ENCODE measurements at places on chromosomes 12 and 14.

DNA sequence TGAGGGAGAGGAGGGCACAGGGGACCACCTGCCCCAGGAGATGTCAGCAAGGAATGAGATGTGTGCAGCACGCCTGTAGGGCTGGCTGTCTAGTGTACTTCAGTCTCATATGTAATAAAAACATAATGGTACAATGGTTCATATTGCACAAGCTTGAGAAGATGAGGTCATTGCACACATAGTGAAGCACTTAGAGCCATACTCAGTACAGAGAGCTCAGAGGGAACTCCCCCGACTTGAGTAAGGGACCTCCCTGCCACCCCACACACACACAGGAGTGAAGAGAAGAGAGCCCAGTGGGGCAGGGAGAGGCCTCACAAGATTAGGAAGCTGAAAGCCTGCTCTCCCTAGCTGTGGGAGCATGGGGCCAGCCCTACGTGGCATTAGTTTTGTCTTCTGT is 61.5 kb downstream of the SLC6A12 start:
- DNase-seq = no peak

GRCh38 chr12:90868626-90869025 is 86.3 kb downstream of the CCER1 start:
- no peak for DNase-seq

DNA sequence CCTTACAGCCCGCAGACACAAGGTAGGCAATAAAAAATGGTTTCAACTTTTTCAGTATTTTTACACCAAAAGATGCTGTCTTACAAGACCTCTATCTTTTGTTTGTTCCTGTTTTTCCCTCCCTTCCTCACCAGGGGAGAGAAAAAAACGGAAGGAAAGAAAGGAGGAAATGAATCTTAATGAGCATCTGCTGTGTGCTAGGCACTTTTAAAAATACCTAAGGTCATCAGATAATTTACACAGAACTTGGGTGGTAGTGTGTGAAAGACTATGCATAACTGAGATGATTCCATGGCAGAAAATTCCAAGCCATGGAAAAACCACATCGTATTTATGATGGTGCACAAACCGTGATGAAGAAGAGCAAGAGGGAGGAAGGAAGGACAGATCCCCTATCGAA is 121.2 kb downstream of the DIP2B start:
- no peak for DNase-seq

- DNase-seq = no peak
These were observed 86.0 kb downstream of the SLCO1A2 start for GRCh38 chr12:21248679-21249078.

- no peak for DNase-seq
These were observed 30.2 kb upstream of the FGD4 start for GRCh38 chr12:32369202-32369601.

- DNase-seq = no peak
These were observed 14.9 kb downstream of the TUBA1C start for GRCh38 chr12:49279706-49280159.

- DNase-seq = peak; percentile 99
These were observed 73.6 kb downstream of the SRGAP1 start for GRCh38 chr12:63917864-63918799.

DNA sequence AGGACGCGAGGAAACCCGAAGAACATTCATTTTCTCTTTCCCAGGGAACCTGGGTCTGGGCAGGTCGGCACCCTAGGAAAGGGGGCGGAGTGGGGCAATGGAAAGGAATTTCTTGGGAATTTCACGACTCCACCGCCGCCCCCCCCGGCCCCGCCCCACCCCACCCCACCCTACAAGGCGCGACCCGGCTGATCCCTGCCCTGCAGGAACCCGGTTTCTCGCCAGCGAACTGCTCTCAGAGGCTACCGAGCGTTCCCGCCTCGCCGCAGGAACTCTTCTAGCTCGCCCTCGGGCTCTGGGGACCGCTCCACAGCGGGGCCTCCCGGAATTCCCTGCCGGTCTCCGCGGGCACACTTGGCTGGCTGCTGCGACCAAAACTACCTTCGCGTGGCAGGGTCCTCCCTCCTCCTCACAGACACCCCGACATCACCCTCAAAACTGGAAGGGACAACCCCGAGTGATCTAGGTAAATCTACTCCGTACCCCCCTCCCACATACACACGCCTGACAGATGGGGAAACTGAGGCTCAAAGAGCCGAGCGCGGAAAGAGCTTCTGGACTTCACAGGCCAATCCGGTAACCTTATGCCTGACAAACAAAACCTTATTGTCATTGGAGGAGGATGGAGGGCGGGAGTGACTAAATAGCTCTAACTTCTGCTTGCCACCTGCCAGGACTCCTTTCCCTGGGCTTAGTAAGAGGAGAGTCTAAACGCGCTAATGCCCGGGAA is 785 bp upstream of the ACTN1 start:
- DNase-seq = no peak

- DNase-seq = no peak
These were observed 18.4 kb upstream of the TRIP11 start for GRCh38 chr14:92058006-92058917.

DNA sequence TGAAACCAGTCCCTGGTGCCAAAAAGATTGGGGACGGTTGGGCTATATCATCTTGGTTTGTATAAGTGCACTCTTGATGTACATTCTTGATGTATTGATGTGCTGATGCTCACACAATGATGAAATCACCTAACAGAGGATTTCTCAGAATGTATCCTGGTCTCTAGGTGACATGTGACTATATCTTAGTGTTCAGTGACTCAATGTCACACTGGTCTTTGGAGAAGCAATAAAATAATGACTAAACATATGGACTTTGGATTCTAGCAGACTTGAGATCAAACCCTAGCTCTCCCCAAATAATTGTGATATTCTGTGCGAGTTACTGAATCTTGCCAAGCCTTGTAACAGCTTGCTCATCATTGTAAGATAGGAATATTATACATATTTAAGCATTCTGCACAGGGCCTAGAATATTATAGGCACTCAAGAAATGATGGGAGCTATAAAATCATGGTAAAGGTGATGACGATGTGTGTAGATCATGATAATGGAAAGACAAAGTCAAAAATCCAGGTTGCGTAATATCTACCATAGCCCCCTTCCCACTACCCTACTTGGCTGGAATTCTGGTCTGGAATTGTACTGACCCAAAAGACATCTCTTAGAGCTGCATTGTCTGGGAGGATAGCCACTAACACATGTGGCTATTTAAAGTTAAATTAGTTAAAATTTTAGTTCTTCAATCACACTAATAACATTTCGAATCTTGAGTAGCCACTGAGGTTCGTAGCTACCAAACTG is 117.6 kb upstream of the PWP1 start:
- no peak for DNase-seq

GRCh38 chr12:17235996-17236395 is 630.0 kb upstream of the LMO3 start:
- DNase-seq = no peak

DNA sequence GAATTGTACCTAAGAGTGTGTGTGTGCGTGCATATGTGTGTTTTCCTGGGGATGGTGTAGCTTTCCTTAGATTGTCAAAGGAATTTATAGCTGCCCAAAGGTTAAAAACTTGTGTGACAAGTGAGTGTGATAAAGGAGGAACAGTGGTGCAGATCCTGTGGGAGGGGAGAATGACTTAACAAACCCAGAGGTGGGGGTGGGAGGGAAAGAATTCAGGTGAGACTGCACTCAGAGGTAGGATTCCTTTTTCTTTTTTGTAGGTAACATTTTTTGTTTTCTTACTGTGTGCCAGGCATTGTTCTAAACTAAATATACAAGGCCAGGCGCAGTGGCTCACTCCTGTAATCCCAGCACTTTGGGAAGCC is 45.3 kb upstream of the SINHCAF start:
- DNase-seq = no peak

GRCh38 chr14:68782091-68782981 is 10.5 kb downstream of the ZFP36L1 start:
- DNase-seq = no peak

GRCh38 chr14:50230401-50230700 is 1.0 kb downstream of the SOS2 start:
- DNase-seq = no peak

GRCh38 chr12:58766513-58766870 is 153.8 kb downstream of the LRIG3 start:
- DNase-seq = peak; percentile 29

DNA sequence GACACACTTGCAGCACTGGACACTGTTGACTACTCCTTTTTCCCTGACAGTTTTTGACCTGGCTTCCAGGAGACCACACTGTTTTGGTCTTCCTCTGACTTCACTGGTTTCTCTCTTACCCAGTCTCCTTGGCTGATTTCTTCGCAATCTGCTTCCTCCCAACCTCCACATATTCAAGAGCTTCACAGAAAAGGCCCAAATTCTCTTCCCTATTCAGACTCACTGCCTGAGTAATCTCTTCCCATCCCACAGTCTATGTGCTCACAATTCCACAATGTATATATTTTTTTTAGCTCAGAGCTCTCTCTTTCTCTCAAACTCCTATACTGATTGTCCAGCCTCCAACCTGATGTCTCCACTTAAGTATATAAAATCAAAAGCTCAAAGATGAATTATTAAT is 115.4 kb downstream of the SINHCAF start:
- DNase-seq = no peak

DNA sequence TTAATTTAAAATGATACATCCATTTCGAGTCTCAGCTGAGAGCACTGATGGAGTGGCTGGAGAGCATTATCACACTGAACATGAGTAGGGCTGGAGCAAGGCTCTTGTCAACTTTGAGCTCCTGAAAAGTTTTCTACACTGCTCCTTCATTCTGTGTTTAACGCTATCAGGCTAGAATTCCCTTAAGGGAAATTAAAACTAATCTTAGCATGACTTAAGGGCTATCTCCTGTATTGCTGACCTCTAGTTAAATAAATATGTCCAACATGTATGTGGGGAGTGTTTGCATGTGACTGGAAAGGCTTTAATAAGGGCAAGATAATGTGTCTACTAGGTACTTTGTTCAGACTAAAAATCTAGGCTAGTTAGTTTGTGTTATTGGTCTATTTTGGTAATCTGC is 116.7 kb upstream of the CAND1 start:
- no peak for DNase-seq

DNA sequence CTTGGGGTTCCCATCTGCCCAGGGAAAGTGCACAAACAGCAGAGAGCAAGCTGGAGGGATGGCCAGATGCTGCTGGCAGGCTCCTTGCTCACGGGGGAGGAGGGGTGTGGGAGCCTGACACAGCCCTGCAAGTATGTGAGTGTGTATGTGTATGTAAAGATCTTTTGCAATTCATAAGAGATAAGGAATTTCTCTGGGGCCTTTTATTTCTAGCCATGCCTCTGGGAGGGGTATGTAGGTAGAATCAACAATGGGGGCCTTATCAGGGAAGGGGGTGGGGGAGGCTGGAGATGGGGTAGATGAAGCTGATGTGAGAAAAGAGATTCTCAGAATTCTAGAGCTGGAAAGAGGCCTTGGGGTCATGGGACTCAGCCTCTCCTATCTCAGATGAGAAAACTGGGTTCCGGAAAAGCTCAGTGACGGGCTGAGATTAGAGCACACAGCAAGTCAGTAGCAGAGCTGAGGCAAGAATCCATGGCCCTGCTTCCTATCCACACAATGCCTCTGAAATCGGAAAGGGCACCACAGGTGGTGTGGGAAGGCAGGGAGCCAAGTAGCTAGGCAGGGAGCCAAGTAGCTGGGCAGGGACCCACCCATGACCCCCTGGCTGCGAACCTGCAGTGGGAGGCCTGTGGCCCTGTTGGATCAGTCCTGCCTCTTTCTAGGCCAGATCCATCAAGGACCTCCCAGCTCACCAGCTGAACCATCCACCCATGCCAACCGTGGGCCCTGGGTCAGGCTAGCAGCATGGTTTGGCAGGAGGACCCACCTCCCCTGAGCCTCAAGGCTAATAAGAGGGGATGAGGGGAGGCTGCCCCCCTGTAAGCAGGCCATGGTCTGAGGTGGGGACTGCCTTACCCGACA is 54.7 kb downstream of the PLEKHG3 start:
- DNase-seq = peak; percentile 83

DNA sequence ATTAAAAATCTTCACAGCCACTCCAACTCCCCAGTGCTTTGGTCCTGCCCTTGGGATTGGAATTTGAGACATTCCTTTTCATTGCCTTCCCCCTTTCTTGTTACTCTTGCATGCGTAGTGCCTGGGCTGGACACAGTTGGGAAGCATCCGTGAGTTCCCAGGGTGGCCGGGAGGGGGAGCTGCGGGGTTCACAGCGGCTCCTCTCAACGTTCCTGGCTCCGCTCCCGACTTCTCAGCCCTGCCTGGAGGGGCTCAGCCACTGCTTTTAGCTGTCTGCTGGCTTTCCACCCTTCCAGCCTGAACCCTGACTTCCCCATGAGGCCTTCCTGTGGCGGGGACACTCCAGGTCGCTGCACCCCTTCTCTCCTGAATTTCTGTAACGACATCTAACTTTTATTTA is 3.2 kb downstream of the TEX52 start:
- DNase-seq = peak; percentile 61

DNA sequence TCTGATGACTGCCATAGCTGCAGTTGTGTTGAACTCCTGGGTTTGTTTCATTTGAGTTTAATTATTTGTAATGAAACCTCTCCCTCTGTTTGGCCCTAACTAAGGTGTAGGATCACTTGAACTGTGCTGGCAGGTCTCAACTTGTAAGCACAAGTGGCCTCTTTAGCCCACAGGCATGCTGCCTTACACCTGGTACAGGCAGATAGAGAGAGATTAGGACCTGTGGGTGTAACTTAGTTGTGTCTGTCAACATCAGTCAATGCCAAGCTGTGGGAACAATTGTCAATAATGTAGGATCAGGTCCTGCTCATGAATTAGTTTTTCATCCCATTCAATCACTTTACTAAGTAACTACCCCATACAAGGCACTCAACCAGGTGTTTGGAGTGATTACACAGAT is 263.0 kb upstream of the G2E3 start:
- no peak for DNase-seq

DNA sequence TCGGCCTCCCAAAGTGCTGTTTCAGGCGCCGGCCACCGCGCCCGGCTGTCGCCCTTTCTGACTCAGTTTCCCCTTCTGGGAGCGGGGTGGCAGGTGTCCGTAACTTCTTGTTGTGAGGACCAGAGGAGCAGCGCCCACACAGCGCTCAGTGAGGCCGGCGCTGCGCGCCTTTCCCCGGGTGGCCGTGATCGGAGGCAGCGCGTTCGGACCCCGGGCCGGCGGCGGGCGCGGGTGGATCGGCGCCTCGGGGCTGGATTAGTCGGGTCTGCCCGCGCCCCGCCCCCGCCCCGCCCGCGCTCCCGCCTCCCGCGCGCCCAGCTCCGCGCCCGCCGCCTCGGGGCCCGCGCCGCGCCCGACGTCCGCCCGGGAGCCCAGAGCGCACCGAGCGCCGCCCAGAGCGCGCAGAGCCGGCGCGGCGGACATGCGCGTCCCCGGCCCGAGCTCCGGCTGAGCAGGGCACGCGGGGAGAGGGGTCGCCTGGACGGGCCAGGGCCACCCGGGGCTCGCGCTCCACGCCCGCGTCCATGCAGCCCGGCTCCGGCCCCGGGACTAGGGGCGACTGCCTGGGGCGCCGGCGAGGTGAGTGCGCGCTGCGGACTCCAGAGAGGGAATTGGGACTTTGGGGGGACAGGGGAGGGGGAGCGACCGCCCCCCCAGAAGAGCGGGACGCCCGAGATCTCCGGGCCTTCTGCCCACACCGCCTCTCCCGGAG is 50.6 kb downstream of the LRCOL1 start:
- DNase-seq = peak; percentile 19

All from fibroblast of skin of left quadriceps (primary cell).